ENCODE measurements at places on chromosomes 3 and 15.
A peak's percentile ranks its signal among the peaks of the same experiment; 100 is the strongest.

DNA sequence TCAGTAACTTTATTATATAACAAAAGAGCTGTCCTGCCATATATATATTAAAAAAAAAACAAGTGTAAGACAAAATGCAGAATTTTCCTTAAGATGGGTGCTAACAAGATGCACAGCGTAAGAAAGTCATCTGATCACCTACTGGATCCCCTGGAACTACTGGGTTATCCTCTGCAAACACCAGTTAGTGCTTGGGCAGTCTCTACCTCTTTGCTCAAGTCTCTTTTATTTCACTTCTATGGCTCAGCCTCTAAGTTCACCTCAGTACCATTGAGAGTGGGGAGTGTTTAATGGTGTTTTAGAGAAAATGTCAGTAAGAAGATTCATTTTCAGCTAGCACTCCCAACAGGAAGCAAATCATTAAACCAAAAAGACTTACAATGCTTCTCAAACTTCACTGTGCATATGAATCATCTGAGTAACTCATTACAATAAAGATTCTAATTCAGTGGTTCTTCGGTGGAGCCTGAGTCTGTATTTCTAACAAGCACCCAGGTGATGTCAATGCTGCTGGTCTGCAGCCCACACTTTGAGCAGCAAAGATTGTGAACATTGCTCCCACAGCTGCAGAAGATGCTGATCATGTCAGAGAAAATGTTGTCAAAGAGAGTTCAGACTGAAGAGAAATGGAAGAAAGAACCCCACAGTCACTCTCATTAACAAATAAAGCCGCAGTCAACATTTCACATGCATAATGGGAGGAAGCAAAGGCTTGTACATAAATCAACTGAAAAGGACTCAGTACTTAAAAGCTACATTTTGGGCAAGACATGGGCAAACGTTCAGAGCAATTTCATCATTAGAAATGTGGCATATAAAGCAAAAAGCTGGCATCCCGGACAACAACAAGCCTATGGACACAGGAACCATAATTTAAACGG, 227.1 kb upstream of the ATP11B start:
- no peak for DNase-seq

DNA sequence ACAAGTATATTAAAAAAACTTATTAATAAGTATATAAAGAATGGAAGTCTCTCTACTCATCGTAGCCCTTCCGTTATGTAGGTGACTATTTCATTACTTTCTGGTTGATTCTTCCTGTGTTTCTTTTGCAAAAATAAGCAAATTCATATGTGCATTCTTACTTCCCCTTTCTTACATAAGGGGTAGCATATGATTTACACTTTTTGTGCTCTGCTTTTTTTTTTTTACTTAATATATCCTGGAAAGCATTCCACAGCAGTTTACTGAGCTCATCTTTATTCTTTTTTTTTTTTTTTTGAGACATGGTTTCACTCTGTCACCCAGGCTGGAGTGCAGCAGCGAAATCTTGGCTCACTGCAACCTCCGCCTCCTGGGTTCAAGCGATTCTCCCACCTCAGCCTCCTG, 12.9 kb downstream of the SCAMP5 start:
- no peak for DNase-seq

- no peak for DNase-seq
Observed at GRCh38 chr15:63065262-63066221, 23.0 kb downstream of the TPM1 start.

DNA sequence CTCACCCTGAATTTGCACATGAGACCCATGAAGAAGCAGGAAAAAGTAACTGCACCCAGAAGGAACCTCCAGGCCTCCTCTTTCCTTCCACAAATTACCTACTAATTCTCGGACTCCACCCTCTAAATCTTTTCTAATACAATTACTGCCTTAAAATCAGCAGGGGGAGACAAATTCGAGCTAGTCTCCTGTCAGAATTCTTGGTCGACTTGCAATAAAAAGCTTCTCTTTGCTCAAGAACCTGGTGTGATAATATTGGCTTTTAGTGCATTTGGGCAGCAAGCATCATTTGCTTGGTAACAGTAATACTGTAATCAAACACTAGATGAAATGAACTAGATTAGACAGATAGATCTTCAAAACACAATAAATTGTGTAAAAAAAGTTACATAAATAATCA, 281.9 kb downstream of the RAP2B start:
- DNase-seq = no peak

GRCh38 chr15:29740692-29741311, 81.5 kb downstream of the TJP1 start:
- DNase-seq = no peak

- no peak for DNase-seq
Observed at GRCh38 chr3:181969925-181970324, 258.2 kb downstream of the SOX2 start.

DNA sequence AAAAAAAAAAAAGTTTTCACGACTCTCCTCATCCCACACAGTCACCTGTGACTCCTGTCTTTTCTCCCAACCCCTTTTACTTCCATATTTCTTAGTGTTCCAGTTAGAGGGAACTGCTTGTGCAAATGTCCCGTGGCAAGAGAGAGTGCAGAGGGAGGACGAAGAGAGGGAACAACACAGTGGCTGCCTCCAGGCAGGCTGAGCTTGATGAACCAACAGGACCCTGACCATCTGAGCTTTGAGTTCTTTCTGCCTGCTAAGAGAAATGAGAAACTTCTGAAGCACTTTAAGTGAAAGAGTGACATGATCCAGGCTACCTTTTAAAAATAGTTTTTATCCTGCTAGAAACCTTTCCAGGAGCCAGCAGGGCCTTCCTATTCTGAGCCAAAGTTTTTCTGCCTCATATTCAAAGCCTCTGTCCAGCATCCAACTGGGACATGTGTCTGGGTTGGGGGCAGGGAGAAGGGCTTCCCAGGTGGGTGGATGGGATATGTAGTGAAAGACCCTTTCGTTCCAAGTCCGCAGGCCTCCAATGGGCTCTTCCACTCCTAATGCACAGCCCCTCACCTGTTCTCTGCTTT, 239.9 kb downstream of the OPA1 start:
- DNase-seq = no peak

GRCh38 chr3:149160754-149161300, 31.4 kb downstream of the HPS3 start:
- no peak for DNase-seq

- peak; percentile 49 for DNase-seq
Observed at GRCh38 chr3:153221748-153222162, 59.7 kb downstream of the RAP2B start.

GRCh38 chr15:80036071-80036470, 23.4 kb upstream of the ZFAND6 start:
- DNase-seq = no peak

DNA sequence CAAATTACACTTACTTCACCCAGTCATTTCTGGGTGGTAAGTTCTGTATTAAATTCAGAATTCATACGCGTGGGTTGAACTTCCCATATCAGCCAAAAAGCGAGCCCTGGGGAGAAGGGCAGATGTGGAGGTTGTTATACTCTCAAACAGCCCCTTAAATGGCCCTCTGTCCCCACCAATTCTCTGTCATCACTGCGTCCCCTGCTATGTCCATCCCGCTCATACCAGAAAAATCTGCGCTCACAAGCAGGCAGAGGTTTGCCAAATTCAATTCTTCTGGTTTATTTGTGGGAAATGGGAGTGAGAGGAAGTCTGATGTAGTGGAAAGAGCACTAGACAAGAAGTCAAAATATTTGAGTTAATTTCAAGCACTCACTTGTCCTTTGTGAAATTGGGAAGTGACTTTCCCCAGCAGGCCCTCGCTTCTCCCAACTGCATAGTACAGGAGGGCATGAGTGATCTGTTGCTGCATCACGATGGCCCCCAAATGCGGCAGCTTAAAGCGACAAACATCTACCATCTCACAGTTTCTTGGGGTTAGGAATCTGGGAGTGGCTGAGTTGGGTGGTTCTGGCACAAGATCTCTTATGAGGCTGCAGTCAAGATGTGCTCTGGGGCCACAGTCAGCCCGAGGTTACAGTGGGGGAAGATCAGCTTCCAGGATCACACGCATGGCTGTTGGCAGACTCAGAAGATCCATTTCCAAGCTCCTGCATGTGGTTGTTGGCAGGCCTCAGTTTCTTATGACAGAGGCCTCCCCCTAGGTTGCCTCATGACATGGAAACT, 67.7 kb downstream of the CPN2 start:
- DNase-seq = no peak

DNA sequence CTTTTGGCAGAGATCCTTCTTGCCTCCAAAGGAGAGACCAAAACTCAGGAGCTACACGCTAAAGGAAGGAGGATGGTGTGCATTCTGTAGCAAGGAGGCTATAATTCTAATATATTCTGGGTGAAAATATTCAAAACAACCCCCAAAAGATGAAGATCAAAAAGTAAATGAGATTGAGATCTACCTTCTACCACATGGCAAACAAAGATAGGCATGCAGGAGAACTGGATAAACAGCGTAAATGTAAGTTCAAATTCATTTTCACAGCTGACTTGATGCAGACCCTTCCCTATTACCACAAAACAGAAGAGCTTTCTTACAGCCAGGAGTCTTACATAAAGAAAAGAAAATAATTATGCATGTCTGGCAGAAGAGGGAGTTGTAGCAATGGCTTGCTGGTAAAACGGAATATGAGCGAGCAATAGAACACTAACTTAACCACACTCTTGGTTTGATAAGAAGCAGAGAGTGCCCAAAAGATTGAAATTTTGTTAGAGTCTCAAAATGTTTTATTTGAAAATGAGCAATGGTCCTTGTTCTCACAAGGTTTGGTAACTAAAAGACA, 272.7 kb downstream of the MECOM start:
- no peak for DNase-seq

GRCh38 chr3:189307963-189308362, 136.2 kb downstream of the TPRG1 start:
- DNase-seq = no peak

DNA sequence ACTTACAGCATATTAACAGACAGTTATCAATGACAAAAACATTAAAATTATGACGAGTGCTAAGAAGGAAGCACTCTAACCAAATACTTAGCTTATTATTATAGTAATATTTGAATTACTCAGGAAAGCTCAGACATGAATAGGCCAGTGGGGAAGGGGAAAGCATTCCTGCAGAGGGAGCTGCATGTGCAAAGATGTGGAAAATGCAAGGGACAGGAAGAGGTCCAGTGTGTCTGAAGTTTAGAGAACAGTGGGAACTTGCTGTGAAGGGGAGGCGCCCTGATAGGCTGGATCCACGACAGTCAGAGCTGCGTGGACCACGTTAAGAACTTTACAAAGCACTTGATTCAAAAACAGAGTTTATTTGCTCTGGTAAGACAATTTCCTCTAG, 1.2 kb upstream of the SPICE1 start:
- no peak for DNase-seq

GRCh38 chr3:172437713-172438112, 10.5 kb downstream of the GHSR start:
- DNase-seq = no peak

DNA sequence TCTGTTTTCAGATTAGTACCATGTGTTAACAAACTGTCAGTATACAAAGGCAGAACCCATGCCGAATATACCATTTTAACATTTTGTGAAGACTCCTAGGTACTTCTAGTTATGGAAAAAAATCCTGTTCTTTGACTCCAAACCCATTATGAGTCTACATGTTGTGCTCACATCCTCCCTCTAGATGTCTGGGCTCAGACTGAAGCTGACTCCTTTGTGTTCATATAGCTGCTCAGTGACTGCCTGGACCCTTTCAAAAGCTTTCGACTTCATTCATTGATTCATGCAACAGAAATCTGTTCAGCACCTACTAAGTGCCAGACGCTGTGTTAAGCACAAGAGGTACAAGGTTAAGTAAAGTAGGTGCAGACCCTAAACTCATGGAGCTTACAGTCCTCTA, 60.5 kb downstream of the MEGF11 start:
- no peak for DNase-seq

GRCh38 chr15:68618394-68618793, 39.6 kb downstream of the CORO2B start:
- no peak for DNase-seq

DNA sequence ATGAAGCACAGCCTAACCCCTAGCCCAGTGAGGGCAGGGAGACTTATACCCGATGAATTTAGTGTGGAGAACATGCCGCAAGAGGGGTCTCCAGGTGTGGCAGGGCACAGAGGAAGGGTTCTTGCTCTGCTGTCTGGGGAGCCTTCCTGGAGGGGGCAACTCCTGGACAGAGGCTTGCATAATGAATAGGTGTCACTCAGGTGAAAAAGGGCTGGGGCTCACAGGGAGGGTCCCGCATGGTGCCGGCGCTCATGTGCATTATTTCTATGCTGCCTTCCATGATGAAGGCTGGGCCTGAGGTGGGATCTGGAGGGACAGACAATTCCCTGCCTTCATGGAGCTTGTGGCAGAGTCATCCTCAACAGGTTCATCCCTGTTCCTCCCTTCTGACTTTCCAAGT, 51.5 kb downstream of the ITGA11 start:
- no peak for DNase-seq

DNA sequence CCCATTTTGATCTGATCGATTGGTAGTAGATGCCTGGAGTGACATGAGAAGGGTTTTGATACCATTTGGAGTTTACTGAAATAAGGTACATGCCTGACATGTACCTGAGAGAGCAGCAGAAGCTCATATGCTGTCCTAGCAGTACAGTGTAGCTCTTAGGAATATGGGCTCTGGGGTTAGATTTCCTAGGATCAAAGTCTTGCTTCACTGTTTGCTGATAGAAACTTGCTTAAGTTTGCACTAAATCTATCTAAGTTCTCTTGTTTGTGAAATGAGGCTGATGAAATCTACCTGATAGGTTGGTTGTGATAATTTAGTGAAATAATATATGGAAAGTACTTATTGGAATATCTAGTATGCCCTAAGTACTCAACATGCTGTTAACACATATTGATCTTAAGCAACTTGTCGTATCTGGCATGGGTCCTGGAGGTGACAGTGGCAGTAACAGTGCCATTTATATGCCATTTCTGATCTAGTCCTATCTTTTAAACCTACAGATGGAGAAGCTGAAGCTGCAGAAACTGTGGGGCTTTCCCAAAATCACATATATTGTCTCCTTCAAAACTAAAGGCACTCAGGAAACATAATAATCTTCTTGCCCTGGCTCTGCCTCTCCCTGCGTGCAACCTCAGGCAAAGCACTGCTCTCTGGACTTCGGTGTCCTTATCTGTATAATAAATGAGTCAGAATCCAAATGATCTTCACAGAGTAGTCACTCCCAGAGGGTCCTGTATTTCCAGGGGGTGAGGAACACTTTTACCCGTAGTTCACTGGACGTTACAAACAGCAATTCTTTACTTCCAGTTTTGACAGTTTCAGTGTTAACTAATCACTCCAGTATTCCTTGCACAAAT, 223.6 kb upstream of the SETMAR start:
- DNase-seq = no peak

- no peak for DNase-seq
Observed at GRCh38 chr3:105503191-105503593, 136.5 kb downstream of the ALCAM start.
